ENCODE measurements at places on chromosomes 6 and 20. TPM values are rescaled to one million over a fixed set of nuclear protein-coding genes. Genes with fewer than 3 reads are reported as not detected.

The RSPO3 gene
- total RNA-seq: 4.9 TPM

The AVP gene
- total RNA-seq: not detected

The FRK gene
- total RNA-seq: 8.5 TPM

The GMPR gene
- total RNA-seq: 11.6 TPM

The MEI4 gene
- total RNA-seq: not detected

The MYCT1 gene
- total RNA-seq: 10.3 TPM

The HSPA12B gene
- 22.1 TPM for total RNA-seq

The CALHM5 gene
- 2.9 TPM for total RNA-seq

The GRM1 gene
- not detected for total RNA-seq

The MEA1 gene
- 42.7 TPM for total RNA-seq

The TSPO2 gene
- total RNA-seq: not detected

The HLA-G gene
- total RNA-seq: 11.1 TPM

The CHMP4B gene
- total RNA-seq: 90.5 TPM

The WFDC10B gene
- total RNA-seq: 1.2 TPM

The SRMS gene
- total RNA-seq: not detected

The CLIC1 gene
- total RNA-seq: 465 TPM

The MAPK13 gene
- total RNA-seq: 89.7 TPM

All from left lung (tissue), 14 donors.